Psoas muscle (tissue), 8 donors: ENCODE measurements at places on chromosomes 4 and X. TPM values are rescaled to one million over a fixed set of nuclear protein-coding genes. Genes with fewer than 3 reads are reported as not detected.

Gene XAGE2
- total RNA-seq: not detected

Gene PHOX2B
- total RNA-seq: not detected

Gene MCF2
- total RNA-seq: 0.14 TPM

Gene CXCL3
- 2.4 TPM for total RNA-seq

Gene SLBP
- 15.5 TPM for total RNA-seq

Gene KLB
- 0.05 TPM for total RNA-seq

Gene PCDH19
- total RNA-seq: 0.93 TPM

Gene BEX5
- total RNA-seq: not detected

Gene CXCL8
- 8.1 TPM for total RNA-seq

Gene ATP1B4
- total RNA-seq: 8.5 TPM

Gene PYURF
- total RNA-seq: 51.8 TPM

Gene IL9R
- not detected for total RNA-seq

Gene NIPAL1
- 0.79 TPM for total RNA-seq

Gene RAB41
- total RNA-seq: not detected

Gene TEX13B
- total RNA-seq: not detected

Gene CCKAR
- not detected for total RNA-seq

Gene AKAP4
- not detected for total RNA-seq

Gene TLR3
- 1.5 TPM for total RNA-seq

Gene SH3BGRL
- total RNA-seq: 10.0 TPM

Gene ELF2
- total RNA-seq: 29.1 TPM

Gene PLAC1
- 0.34 TPM for total RNA-seq

Gene HPSE
- 0.34 TPM for total RNA-seq

Gene PLP1
- total RNA-seq: 1.7 TPM

Gene RHOXF1
- not detected for total RNA-seq

Gene CFAP47
- total RNA-seq: not detected

Gene PF4V1
- total RNA-seq: not detected

Gene BCORL1
- 6.2 TPM for total RNA-seq

Gene RBM46
- not detected for total RNA-seq

Gene FAAH2
- total RNA-seq: not detected

Gene ADH1B
- total RNA-seq: 60.2 TPM

Gene ENPP6
- total RNA-seq: 0.79 TPM

Gene GRK4
- 7.3 TPM for total RNA-seq

Gene OTUD5
- 28.6 TPM for total RNA-seq

Gene CSAG3
- total RNA-seq: not detected

Gene EXOC1L
- total RNA-seq: not detected

Gene TLR10
- total RNA-seq: 0.11 TPM

Gene HELT
- not detected for total RNA-seq

Gene RHOXF2B
- total RNA-seq: not detected

Gene MAGEA12
- not detected for total RNA-seq

Gene MID2
- total RNA-seq: 17.5 TPM

Gene SOWAHD
- total RNA-seq: not detected

Gene F8A2
- total RNA-seq: not detected

Gene ADH1A
- total RNA-seq: 0.30 TPM

Gene VGLL1
- not detected for total RNA-seq

Gene LPAR4
- not detected for total RNA-seq

Gene LIMCH1
- 169 TPM for total RNA-seq

Gene SLC9B2
- total RNA-seq: 2.7 TPM

Gene ZDHHC15
- total RNA-seq: 0.25 TPM

Gene SHISA3
- total RNA-seq: 0.54 TPM

Gene MAGEA2
- total RNA-seq: not detected

Gene KLHL2
- 3.6 TPM for total RNA-seq

Gene MAB21L2
- total RNA-seq: not detected

Gene RS1
- not detected for total RNA-seq

Gene SYNPO2
- 2,858 TPM for total RNA-seq

Gene GYPA
- not detected for total RNA-seq

Gene GCNA
- 3.7 TPM for total RNA-seq

Gene EFHC2
- total RNA-seq: not detected

Gene PAGE2B
- total RNA-seq: not detected

Gene RASL11B
- not detected for total RNA-seq

Gene RTL9
- 0.24 TPM for total RNA-seq
